ENCODE measurements at places on chromosomes 3 and 15.

GRCh38 chr3:179716226-179716625 is 63.4 kb downstream of the USP13 start:
- DNase-seq, result no peak

- no peak for DNase-seq
Observed at GRCh38 chr15:69359722-69360121, 54.4 kb upstream of the KIF23 start.

- DNase-seq, result peak; percentile 25
Observed at GRCh38 chr15:69976366-69976994, 121.2 kb downstream of the TLE3 start.

DNA sequence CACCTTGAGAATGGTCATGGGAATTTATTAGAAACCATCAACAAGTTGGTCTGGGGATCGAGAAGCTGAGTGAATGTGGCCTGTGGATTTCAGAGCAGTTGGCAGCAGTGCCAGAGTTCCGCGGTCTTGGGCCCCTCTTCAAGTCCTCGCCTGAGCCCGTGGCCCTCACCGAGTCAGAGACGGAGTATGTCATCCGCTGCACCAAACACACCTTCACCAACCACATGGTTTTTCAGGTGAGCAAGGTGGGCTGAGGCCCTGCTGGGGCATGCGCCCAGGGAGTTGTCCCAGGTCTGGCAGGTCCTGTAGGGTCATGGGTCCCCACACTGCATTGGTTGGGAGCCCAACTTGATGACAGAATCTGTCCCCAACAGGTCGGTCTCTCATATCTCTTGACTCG is 7.0 kb upstream of the HMCES start:
- DNase-seq, result no peak

- no peak for DNase-seq
Observed at GRCh38 chr15:77504306-77504705, 83.6 kb downstream of the HMG20A start.

DNA sequence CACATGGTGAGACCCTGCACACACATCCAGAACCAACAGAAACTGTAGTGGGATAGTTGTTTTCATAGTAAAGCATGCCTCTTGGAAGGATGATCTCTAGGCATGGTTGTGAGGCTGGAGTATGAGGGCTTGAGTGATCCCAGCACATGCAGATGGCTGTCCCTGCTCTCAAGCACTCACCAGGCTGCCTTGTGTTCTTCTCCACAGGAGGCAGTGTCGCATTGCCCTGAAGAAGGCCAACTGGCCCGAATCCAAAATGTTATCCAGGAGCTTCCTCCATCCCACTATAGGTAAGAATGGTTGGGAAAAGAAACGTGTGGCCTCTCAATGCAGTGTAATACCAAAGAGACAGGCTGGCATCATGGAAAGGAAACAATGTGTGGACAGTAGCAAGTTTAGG is 82.7 kb downstream of the TMEM39A start:
- no peak for DNase-seq

GRCh38 chr3:124881976-124882697 is 5.0 kb downstream of the ITGB5 start:
- no peak for DNase-seq

GRCh38 chr3:85377115-85377514 is 418.3 kb downstream of the CADM2 start:
- DNase-seq, result no peak
